ENCODE measurements at places on chromosomes 16 and 17. TPM values are rescaled to one million over a fixed set of nuclear protein-coding genes. Genes with fewer than 3 reads are reported as not detected.

FZD2 gene
- total RNA-seq = 11.6 TPM

KRT25 gene
- total RNA-seq = not detected

DNA sequence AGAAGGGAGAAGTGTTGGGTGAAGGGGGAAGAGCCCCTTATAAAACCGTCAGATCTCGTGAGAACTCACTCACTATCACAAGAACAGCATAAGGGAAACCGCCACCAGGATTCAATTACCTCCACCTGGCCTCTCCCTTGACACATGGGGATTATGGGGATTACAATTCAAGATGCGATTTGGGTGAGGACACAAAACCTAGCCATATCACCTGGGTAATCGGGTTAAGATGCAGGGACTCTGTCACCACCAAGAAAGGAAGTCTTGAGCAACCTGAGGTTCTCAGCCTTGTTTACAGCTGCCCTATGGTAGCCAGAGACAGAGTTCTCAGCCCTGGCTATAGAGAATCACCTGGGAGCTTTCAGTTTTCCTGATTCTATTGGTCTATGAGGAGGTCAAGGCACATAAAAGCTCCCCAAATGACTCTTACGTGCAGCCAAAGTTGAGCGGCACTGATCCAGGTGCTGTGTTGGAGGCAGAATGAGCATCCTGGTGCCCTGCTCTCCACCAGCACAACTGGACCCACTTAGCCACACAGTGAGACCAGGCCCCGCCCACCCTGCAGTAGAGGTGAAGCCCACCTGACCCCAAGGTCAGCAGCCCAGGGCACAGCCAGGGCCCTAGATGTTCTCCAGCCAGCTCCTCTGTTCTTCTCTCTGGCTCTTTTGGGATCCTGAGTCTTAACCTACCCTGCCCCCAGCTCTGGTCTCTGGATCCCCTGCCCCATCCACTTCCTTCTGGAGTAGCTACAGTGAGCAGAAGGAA is 138.5 kb upstream of the CDH5 start:
- no peak for DNase-seq

DNA sequence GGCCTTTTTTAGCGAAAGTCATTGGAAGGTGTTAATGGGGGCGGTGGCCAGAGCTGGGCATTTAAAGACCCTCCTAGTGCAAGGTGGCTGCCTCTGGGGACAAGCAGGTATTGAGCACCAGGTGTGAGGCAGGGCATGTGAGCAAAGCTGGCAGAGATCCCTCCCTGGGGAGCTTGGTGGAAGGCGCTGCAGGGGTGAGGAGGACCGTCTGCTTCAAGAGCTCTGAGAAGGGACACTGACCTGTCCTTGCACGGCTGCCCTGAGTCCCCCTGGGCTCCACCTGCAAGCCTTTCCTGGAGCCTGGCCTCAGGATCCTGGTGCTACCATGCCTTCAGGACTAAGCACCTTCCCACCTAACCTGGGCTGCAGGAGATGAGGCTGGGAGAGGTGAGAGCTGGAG is 127.0 kb upstream of the CIBAR2 start:
- no peak for DNase-seq

GRCh38 chr17:34171245-34171818 is 83.8 kb upstream of the CCL2 start:
- DNase-seq = peak; percentile 54

GRCh38 chr17:75551266-75551665 is 25.8 kb downstream of the LLGL2 start:
- peak; percentile 26 for DNase-seq

CACNG3 gene
- not detected for total RNA-seq

GRCh38 chr17:72338847-72339790 is 218.3 kb downstream of the SOX9 start:
- DNase-seq = peak; percentile 97

GRCh38 chr17:77124192-77124889 is 16.4 kb upstream of the SEC14L1 start:
- peak; percentile 91 for DNase-seq

CFAP52 gene
- not detected for total RNA-seq

WDR81 gene
- 14.6 TPM for total RNA-seq

TBX6 gene
- total RNA-seq = 1.1 TPM

TMEM204 gene
- not detected for total RNA-seq

DNA sequence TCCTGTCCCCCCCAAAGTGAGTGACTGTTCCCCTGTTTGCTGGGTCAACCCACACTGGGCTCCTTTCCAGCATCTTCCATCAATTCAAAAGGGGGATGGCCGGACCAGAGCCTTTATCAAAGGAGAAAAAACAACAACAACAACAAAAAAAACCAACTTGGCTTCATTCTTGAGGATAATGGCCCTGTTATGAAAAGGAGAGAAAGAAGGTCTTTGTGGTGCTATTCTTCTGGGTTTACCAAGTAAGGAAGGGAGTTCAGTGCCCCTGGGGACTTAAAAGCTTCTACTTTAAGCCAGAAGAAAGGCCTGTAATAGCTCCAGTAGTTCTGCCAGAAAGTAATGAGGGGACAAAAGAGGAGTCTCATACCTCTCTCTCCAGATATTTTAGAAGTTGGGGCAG is 71.5 kb downstream of the RGS9 start:
- DNase-seq = no peak

ATP2A1 gene
- 0.87 TPM for total RNA-seq

GRCh38 chr17:61002316-61002736 is 324.7 kb downstream of the BCAS3 start:
- DNase-seq = peak; percentile 81

DNA sequence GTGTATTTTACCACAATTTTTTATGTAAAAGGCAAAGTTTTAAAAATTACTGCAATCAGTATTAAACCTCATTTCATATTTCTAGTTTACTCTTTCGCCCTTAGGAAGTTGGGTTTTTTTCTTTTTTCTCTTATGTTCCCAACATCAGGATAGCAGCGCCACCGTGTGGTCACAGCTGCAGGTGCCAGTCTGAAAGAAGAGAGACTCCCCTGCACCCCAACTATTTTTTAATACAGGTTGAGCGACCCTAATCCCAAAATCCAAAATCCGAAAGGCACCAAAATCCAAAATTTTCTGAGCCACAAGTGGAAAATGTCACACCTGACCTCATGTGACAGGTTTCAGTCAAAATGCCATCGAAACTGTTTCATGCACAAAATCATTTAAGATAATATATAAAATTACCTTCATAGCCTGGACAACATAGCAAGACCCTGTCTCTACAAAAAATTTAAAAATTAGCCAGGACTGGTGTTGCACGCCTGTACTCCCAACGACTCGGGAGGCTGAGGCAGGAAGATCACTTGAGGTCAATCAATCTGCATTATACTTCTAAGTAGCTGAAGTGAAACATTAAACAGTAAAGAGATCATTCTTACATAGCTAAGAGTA is 21.8 kb upstream of the ASGR2 start:
- peak; percentile 76 for DNase-seq

HEXIM1 gene
- total RNA-seq = 59.0 TPM

DNA sequence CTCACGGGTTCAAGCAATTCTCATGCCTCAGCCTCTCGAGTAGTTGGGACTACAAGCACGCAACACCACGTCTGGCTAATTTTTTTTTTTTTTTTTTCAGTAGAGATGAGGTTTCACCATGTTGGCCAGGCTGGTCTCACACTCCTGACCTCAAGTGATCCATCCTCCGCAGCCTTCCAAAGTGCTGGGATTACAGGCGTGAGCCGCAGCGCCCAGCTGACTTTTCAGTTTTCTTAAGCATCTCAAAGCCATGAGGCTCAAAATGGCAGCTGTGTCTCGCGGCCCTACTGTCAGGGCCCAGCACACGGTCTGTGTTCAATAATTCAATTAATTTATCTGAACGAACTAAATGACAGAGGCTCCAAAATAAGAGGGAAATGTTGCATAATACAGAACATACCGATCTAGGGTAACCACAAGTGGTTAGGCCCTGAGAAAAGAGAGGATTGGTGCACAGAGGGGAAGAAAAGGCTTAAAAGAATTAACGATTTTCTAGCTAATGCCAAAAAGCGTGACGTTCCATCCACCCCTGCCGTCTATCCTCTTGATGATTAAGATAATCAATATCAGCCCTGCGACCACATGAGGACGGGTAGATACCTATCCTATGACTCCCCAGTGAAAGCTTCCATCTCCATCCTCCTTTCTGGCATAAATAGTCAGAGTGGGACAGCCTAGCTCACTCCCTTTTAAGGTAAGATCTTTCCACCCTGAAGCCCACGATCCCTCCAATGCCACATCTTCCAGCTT is 136.9 kb downstream of the SLC39A11 start:
- DNase-seq = no peak

CDH5 gene
- not detected for total RNA-seq

TBX2 gene
- total RNA-seq = 8.5 TPM

DNA sequence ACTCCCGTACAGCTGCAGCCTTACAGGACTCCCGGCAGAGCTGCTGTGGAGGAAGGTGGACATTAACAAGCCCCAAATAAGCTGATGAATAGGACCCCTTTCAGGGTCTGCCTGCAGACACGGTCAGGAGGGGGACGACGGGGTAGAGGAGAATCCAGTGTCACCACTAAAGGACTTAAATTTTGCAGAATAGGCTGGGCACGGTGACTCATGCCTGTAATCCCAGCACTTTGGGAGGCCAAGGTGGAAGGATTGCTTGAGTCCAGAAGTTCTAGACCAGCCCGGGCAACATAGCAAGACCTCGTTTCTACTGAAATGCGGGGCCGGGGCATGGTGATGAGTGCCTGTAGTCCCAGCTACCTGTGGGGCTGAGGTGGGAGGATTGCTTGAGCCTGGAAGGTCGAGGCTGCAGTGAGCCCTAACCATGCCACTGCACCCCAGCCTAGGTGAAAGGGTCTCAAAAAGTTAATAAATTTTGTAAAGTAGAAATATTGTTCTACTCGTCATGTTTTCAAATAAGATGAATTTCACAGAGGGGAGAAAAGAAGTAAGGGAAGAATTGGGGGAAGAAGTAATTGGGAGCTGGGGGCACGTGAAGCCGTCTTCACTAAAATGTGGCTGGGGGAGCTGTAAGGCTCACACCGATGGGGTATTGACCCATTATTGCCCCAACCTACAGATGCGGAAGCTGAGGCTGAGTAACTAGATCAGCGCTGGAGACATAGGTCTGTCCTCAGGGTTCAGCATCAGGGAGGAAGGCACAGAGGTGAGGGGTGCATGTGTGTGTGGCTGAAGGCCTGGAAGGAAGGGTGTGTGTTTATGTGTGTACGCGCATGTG is 4.7 kb downstream of the LITAFD start:
- DNase-seq = no peak

GRCh38 chr17:42917236-42917603 is 16.6 kb downstream of the G6PC1 start:
- DNase-seq = no peak

DNA sequence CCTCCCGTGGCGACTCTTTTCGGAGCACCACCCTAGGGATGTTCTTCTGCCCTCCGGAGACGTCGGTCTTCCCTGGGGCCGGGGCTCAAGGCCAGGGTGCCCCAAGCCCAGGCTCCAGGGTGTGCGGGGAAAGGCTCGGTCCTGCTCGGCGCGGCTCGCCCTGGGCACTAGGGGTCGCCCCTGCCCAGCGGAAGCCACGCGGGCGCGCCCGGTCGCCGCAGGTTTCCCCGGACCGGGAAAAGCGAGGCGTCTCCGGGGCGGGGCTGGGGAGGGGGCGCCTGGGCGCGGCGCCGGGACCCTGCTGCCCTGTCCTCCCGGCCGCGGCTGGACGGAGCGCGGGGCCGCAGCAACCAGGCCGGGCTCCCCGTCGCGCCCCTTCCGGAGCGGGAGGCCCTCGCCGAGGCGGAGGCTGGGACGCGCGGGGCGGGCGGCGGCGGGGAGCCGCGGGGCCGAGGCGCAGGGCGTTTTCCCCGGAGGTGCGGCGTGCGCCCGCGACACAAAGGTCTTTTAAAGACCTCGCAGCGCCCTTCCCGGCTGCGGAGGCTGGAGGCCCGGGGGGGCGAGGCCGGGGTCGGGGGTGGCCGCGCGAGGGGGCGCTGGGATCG is 76.4 kb downstream of the MRC2 start:
- peak; percentile 90 for DNase-seq

DNA sequence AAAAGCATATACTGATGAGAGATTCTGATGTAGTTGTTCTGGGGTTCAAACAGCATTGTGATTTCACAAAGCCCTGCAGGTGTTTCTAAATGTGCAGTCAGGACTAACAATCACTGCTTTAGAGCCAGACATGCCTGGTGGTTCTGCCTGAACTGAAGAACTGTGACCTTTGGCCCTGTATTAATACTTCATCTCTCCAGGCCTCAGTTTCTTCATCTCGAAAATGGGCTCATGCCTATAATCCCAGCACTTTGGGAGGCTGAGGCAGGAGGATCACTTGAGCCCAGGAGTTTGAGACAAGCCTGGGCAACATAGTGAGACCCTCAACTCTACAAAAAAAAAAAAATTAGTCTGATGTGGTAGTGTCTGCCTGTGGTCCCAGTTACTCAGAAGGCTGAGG is 3.9 kb downstream of the DNAI2 start:
- no peak for DNase-seq

CORO6 gene
- total RNA-seq = 0.58 TPM

DNA sequence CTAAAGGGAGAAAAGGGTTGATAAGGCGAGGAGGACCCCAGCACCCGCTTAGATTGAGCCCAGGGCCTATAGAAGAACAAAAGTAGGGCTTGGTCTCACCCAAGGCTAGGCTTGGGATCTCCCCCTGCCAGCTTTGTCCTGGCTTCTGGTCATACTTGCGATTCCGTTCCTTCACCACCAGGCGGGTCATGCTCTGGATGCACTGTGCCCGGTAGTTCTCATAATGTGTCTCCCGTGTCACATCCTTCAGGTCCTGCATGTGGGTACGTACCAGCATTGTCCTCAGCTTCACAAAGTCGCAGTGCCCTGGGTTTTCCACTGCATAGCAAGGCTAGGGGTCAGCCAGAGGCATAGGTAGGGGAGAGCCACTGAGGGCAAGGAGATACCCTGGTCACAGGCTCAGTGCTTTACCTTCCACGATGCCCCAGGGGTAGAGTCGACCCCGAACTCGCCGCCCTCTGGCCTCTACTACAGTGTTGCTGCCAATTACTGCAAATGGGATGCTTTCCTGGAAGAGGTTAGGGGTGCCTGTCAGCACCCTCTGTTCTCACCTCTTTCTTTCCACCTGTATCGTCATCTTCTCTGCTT is 6.5 kb upstream of the MTMR4 start:
- peak; percentile 32 for DNase-seq

- DNase-seq = no peak
Measured at GRCh38 chr17:42289611-42290181, 1.4 kb downstream of the STAT5A start.

- no peak for DNase-seq
Measured at GRCh38 chr17:67514998-67515397, 137.9 kb downstream of the PITPNC1 start.

KIF2B gene
- not detected for total RNA-seq

GRCh38 chr17:71237903-71238538 is 882.8 kb upstream of the SOX9 start:
- DNase-seq = peak; percentile 87

ODF4 gene
- total RNA-seq = not detected

ASPHD1 gene
- 2.0 TPM for total RNA-seq

GRCh38 chr16:85458968-85459367 is 154.2 kb upstream of the GSE1 start:
- DNase-seq = no peak

DNA sequence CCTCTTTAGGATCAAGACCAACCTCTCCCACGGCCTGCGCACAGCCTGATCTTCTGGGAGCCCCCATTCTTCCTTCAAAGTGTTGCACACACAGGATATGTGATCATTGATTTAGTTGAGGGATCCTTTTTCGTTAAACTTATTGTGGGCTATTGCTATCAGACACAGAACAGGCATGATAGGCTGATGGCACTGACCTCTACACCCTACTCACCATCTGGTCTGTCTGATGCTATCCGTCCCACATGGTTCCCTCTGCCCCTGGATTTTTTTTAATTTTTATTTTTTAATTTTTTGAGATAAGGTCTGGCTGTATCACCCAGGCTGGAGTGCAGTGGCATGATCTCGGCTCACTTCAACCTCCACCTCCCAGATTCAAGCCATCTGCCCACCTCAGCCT is 19.2 kb upstream of the LITAF start:
- DNase-seq = no peak

GRCh38 chr16:20216591-20217217 is 110.6 kb downstream of the GP2 start:
- no peak for DNase-seq
